ENCODE measurements at places on chromosomes 12 and 14.

- DNase-seq: no peak
Measured at GRCh38 chr12:52063981-52064649, 5.7 kb upstream of the ATG101 start.

DNA sequence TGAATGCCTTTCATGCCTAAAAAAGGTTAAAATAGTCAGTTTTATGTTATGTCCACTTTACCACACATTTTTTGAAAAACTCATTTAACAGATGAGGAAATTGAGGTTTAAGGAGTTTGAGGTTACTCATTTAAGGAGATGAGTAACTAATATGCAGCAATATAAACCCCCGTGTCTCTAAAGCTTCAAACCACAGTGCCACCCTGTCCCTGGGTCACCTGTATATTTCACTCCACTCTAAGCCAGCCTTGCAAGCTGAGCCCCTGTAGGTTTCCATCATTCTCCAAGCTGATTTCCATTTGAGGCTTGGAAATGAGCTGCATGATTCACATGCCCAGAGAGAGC, 64.4 kb downstream of the NUAK1 start:
- DNase-seq: no peak

- DNase-seq: no peak
Measured at GRCh38 chr12:88472248-88472647, 108.0 kb downstream of the KITLG start.

DNA sequence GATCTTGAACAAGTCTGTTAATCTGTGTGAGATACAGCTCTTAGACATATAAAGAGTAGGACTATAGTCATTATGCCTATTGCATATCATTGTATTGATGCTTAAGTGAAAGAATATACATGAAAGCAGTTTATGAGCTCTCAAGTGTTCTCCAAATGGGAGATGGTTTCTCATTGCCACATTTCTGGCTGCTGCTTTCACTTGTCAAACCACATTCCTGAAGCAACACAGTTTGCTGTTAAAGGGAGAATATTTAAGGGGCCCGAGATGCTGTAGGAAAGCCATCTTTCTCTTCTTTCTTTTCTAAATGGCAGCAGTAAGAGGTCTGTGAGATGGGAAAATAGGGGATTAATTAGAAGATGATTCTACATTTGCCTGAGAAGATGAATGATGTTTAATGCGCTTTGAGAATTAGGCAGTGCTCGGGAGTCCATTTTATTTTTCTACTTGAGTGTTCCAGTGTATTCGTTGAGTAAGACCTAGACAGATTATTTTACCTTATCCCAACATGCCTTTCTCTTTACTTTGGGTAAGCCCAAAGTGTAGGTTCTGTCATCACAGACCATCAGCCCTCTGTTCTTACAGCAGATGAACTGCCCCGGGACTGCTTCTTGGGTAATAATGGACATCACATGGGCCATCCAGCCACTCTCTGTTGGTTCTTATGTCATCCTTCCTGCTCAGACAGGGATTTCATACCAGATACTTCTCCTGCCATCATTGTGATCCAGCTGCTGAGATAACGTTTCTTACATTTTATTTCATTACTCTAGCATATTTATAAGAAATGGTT, 35.6 kb downstream of the ANO4 start:
- no peak for DNase-seq

DNA sequence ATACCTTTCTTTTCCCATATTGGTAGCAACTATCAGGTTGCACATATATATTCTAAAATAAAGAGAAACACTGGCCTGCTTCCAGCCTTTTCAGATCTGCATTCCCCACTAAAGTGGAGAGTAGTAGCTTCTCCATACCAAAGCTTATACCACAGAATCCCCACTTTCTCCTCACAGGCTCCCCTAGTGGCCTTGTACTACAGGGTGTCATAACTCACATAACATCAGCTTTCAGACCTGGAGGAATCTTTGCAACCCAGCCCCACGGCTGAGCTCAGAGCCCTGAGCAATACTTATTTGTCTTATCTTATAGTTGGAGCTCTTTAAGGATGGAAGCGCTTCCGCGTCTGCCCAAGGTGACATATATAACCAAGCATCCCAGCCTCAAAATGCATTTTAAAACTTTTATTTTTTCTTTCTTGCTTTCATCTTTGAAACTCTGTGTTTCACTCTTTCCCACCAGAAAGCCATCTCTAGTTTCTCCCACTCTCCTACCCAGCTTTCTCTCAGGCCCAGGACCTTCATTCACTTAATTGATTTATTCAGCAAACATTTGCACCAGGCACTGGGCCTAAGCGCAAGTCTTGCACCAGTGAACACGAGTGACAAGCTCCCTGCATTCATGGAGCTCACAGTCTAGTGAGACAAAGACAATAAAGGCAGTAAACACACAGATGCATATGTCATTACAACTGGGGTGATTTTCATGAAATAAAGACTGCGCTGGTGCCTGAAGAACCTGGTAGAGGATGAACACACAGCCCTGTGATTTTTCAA, 254.7 kb downstream of the IPO8 start:
- DNase-seq: no peak

GRCh38 chr14:49056021-49056420, 530.2 kb downstream of the RPS29 start:
- no peak for DNase-seq

DNA sequence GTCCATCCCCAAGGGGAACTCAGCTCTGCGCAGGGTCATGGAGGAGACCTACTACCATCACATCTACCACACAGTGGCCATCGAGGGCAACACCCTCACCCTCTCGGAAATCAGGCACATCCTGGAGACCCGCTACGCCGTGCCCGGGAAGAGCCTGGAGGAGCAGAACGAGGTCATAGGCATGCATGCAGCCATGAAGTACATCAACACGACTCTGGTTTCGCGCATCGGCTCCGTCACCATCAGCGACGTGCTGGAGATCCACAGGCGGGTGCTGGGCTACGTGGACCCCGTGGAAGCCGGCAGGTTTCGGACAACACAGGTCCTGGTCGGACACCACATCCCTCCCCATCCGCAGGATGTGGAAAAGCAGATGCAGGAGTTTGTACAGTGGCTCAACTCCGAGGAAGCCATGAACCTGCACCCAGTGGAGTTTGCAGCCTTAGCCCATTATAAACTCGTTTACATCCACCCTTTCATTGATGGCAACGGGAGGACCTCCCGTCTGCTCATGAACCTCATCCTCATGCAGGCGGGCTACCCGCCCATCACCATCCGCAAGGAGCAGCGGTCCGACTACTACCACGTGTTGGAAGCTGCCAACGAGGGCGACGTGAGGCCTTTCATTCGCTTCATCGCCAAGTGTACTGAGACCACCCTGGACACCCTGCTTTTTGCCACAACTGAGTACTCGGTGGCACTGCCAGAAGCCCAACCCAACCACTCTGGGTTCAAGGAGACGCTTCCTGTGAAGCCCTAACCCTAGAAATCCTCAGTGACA, 3.8 kb downstream of the FICD start:
- DNase-seq: no peak

DNA sequence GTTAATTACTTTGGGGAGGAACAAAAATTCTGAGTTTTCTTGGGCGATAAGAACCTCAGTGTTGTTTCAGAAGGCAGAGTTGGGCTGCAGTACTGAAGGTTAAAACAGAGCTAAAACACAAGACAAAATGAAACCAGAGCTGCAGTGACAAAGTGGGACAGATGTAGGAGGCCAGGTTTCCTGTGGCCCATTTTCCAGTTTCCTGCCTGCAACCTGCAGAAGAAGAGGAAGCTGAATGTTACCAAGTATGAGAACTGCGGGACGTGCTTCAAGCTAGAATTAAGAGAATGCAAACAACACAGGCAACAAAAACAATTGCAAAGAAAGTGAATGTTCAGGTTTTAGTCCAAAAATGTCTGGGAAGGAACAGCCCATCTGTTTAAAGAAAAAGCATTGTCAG, 17.8 kb downstream of the ELK3 start:
- no peak for DNase-seq

- DNase-seq: no peak
Measured at GRCh38 chr12:76726626-76727025, 37.3 kb upstream of the ZDHHC17 start.

- DNase-seq: no peak
Measured at GRCh38 chr12:51974646-51975045, 23.1 kb downstream of the ACVR1B start.

GRCh38 chr12:47789141-47789540, 16.1 kb downstream of the SLC48A1 start:
- DNase-seq: no peak

DNA sequence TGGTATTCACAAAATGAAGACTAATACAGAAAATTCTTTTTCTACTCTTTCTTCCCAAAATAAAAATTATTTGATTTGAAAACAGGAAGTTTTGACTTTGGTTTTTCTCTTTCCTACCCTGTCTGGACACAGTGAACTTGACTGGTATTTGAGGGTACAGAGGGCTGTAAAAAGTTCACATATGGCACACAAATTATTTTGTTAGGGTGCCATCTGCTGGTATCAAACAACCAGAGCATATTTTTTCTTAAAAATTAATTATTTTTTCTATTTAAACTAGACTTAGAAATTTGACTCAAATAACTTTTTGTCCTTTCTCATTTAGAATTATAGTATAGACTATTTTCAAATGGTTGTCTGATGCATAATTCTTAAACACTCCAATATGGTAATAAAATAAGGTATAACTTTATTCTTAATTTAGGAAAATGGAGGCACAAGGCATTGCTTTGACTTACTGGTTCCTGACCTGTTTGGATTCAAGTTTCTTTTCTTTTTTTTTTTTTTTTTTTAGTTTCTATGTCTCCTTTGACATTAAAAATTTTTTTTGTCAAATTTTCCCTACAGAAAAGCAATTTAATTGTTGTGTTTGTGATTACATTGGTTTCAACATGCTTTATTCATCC, 390.6 kb downstream of the PRKD1 start:
- DNase-seq: no peak

- DNase-seq: no peak
Measured at GRCh38 chr12:51906430-51907082, 748 bp upstream of the ACVRL1 start.
